Sigmoid colon (tissue), 7 donors: ENCODE measurements at places on chromosomes 1 and 21. TPM values are rescaled to one million over a fixed set of nuclear protein-coding genes. Genes with fewer than 3 reads are reported as not detected.
A peak's percentile ranks its signal among the peaks of the same experiment; 100 is the strongest.

- no peak overlapping the region for H3K4me3 ChIP-seq
- no peaks in the 10 kb centered on the region for H3K36me3 ChIP-seq
- no peaks in the 10 kb centered on the region for H3K27me3 ChIP-seq
Measured at GRCh38 chr1:88731475-88732269, 47.6 kb downstream of the PKN2 start.

DNA sequence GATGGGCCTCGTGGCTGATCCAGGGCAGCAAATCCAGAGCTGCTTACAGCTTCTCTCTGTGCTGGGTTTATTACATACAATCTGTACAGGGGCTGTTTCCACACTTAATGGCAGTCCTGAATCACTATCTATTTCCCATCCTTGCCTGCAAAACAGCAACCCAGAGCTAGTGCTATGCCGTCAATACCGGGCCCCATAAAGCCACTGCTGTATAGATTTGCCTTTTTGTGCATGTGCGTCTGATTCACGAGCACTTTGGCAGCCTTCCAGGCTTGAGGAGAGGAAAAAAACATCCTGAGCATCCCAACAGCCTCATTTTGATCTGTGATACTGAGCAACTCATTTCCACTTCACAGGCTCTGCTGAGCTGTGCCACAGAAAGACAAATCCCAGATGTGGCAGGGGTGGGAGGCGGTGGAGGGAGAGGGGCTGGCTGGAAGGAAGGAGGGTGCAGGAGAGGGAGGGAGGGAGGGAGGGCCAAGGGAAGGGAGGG lies 65.2 kb upstream of the TARBP1 start:
- no peak overlapping the region for H3K4me3 ChIP-seq
- DNase-seq, result peak; percentile 95
- no peaks in the 10 kb centered on the region for H3K27me3 ChIP-seq
- H3K36me3 ChIP-seq, result no peaks in the 10 kb centered on the region
- H3K4me1 ChIP-seq, result peaks cover 74% of the 10 kb centered on the region

- H3K4me1 ChIP-seq, result no peaks in the 10 kb centered on the region
- no peak overlapping the region for H3K27ac ChIP-seq
- no peaks in the 10 kb centered on the region for H3K36me3 ChIP-seq
- H3K4me3 ChIP-seq, result no peak overlapping the region
- DNase-seq, result no peak
Measured at GRCh38 chr1:119410961-119411360, 4.0 kb upstream of the HSD3B2 start.

The GJA8 gene
- not detected for total RNA-seq

The BRDT gene
- not detected for total RNA-seq

The SPRR2F gene
- total RNA-seq, result not detected
